Right lung (tissue), 10 donors: ENCODE measurements at places on chromosomes 2 and 18. TPM values are rescaled to one million over a fixed set of nuclear protein-coding genes. Genes with fewer than 3 reads are reported as not detected.

- DNase-seq: peak; percentile 74
Observed at GRCh38 chr2:85949280-85949679, 60.5 kb upstream of the ST3GAL5 start.

The MYL12A gene
- polyA plus RNA-seq: 325 TPM

The GAREM1 gene
- polyA plus RNA-seq: 16.1 TPM

DNA sequence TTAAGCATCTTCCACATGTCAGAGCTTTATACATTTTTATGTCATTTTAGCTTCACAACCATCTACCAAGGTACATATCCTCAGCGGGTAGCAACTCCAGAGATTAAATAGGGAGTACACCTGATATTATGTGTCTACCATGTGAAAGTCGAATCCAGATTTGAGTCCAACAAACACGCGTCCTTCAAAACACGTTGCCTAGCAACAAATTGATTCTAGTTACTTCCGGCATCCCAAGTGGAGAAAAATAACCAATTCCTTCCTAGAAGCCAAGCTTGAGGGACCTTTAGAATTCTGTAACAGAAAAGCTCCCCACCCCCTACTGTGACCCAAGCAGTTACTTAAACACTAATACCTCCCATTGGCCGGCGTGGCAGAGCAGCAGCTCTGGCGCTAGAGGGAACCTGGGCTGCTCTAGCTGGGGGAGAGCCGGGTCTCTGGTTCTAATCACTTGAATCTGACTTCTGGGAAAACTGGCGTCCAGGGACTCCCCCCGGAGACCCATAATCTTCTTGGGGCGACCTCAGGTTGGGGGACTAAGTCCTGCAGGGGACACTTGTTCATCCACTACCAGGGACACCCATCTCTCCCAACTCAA lies at the start of gene ERICH2:
ERICH2 (plus strand) TSS at position 371 of the 598 bp plus-strand sequence. CDS start 304 bp downstream, outside the sequence.
- peak; percentile 75 for DNase-seq

The SLC5A7 gene
- polyA plus RNA-seq: 0.10 TPM

GRCh38 chr2:234341306-234341985 lies 155.4 kb downstream of the ARL4C start:
- DNase-seq: no peak

The TUBB8B gene
- not detected for polyA plus RNA-seq

DNA sequence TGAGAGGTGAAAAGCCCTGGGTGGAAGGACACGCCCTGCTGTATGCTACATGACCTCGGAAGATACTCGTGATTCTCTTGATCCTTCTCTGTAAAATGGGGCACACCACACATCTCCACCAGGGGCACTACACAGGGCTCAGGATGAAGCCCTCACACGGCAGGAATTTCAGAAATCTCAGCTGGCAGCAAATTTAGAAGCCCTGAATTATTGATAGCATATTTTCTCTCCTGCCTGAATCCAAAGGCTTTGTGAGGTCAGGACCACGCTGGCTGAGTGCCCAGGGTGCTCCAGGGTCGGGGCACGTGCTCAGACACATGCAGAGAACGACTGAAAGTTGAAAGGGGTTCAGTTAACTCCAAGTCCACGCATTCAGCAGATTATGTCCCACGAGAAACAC lies 42.1 kb upstream of the GALR1 start:
- peak; percentile 22 for DNase-seq

DNA sequence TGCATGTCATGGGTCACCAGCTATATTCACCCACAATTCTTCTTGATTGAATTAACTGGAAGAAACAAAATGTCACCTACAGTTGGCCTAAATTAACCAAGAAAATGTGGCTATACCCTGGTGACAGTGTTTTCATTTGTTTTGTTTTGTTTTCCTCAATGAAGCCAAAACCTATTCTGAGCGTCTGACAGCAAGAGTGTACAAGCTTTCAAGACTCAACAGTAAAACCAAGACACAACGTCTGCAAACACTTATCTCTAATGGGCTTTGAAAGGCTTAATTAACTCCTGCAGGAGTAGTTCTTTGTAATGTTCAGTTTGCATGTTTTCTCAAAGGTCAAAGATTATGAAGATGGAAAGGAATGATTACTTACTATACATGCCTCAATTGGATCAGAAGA lies 827.6 kb upstream of the KLHL29 start:
- no peak for DNase-seq

The ZC3H15 gene
- 129 TPM for polyA plus RNA-seq

DNA sequence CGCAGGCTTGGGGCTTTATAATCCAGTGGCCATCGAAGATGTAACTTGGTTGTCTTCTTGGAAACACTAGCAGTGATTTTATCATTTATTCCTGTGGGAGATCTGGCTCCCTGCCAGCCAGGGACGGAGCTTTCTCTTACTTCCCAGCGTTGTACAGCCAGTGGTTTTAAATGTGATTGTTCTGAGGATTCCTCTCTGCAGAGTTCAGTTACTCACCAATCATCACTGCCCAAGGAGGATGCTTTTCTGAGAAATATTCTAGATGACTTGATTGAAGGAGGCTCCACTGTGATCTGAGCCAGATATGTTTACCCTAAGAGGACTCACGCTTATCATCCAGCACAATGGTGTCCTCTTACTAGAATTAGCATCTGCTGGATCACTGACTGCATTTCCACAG lies 744.3 kb downstream of the RNF144A start:
- DNase-seq: no peak

The CNDP1 gene
- 0.48 TPM for polyA plus RNA-seq

The SP3 gene
- 143 TPM for polyA plus RNA-seq

- no peak for DNase-seq
Observed at GRCh38 chr2:143682436-143683055, 553.3 kb downstream of the ARHGAP15 start.

DNA sequence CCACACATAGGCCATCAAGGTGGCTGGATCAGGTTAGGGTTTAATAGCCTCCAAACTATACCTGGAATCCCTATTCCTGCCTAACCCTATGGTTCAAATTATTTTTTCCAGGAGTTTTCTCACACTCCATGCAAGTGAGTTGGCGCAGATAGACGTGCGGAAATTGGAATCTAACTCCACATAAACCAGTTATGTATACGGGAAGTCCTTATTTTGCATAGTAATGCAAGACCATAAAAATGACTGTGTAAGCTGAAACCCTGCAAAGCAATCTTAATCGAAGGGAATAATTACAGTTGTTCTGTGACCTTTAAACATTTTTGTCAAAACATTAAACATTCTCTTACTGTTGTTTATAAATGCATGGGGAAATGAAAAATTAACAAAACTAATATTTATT lies 200.1 kb upstream of the SIX2 start:
- DNase-seq: no peak

GRCh38 chr18:71966791-71967190 lies 577.4 kb downstream of the CBLN2 start:
- DNase-seq: no peak

- DNase-seq: no peak
Observed at GRCh38 chr2:31748041-31748440, 167.3 kb upstream of the SRD5A2 start.

The TWSG1 gene
- 87.1 TPM for polyA plus RNA-seq

The RAB6C gene
- polyA plus RNA-seq: 0.62 TPM

The PRSS56 gene
- polyA plus RNA-seq: not detected

DNA sequence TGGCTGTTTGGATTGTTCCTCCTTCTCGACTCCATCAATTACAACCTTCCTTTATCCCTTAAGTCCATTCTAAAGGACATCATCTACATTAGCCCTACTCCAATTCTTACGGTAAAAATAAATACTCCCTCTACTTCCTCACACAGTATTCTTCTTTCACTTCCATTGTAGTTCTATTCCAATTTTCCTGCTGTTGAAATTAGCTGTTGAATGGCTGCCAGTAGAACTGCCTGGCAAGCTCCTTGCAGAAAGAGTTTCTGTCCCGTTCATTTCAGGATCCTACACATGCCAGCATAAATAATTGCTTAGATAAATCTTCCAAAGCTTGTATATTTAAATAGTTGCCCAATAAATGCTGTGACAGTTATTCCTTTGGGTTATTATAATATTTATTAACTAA lies 459.3 kb upstream of the TRIB2 start:
- DNase-seq: no peak

GRCh38 chr2:16239296-16239850 lies 299.0 kb downstream of the MYCN start:
- no peak for DNase-seq

DNA sequence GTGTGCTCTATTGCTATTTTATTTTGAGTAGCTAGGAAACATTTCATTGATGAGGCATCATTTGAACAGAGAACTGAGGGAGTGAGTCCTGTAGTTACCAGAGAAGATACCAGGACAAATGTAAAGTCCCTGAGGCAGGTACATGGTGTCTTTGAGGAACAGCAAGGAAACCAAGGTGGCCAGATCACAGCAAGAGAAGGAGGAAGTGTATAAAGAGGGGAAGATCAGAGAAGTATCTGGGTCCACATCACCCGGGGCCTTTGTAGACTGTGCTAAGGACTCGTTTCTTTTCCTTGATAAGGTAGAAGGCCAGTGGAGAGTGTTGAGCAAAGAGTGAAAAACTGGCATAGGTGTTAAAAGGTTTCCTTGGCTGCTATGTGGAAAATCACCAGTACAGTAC lies 34.8 kb upstream of the PLB1 start:
- DNase-seq: no peak

The ATP6V1B1 gene
- polyA plus RNA-seq: 5.8 TPM

DNA sequence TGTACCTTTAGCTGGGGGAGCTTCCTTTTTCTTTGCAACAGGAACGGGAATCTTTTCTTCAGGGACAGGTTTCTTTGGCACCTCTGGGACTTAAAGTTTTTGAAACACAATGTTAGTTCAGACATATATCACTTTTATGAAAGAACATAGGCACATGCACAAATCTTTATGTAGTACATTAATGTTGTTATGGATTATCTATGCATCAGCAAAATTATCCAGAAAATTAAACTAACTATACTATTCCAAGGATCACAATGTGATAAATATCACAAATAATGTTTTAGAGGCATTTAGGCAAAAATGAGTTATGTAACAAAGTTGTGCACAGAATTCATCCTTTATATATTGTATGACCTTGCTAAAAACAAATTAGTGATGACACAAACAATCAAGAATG lies 117.4 kb downstream of the TTN start:
- no peak for DNase-seq

- no peak for DNase-seq
Observed at GRCh38 chr2:205590759-205591158, 91.5 kb upstream of the NRP2 start.

- no peak for DNase-seq
Observed at GRCh38 chr2:129763966-129764365, 215.5 kb upstream of the RAB6C start.

- no peak for DNase-seq
Observed at GRCh38 chr2:55949211-55949610, 25.6 kb upstream of the EFEMP1 start.

The IL18RAP gene
- polyA plus RNA-seq: 0.68 TPM

- no peak for DNase-seq
Observed at GRCh38 chr2:211426240-211426639, 869.8 kb downstream of the CPS1 start.

GRCh38 chr2:97769308-97769707 lies 55.9 kb downstream of the ZAP70 start:
- no peak for DNase-seq

The IL1R1 gene
- 109 TPM for polyA plus RNA-seq

DNA sequence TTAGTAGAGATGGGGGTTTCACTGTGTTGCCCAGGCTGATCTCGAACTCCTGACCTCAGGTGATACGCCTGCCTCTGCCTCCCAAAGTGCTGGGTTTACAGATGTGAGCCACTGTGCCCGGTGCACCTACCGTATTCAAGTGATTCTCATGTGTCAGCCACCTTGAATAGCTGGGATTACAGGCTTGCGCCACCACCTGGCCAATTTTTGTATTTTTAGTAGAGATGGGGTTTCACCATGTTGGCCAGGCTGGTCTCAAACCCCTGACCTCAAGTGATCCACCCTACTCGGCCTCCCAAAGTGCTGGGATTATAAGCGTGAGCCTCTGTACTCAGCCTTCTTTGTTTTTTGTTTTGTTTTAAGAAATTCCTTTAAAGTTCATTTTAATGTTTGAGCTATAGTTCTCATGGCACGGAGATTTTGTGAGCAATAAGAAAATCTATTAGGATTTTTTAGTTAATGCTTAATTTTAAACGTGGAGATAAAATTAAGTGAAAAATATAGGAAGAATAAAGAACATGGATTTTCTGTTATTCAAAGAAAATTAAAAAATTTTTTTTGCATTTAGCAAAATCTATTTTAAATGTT lies 242.6 kb downstream of the PHLPP1 start:
- no peak for DNase-seq

The REG3G gene
- polyA plus RNA-seq: not detected

The ACKR3 gene
- 38.1 TPM for polyA plus RNA-seq

The EHBP1 gene
- polyA plus RNA-seq: 48.4 TPM

DNA sequence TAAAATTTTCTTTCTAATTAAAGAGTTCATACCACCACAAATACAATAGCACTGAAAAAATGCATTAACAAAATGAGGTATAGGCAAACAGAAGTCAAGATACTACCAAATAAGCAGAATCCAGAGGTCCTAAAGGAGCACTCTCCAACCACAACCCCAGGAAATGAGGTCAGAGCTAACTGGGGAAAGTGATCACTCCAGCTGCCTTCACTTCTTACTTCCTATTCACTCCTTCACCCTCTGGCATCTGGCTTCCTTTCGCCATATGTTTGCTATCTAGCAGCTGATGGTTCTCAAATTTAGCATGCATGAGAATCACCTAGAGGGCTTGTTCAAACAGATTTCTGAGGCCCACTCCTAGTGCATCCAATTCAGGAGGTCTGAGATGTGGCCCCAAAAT lies 212.6 kb upstream of the ACVR2A start:
- no peak for DNase-seq

The CD28 gene
- 3.1 TPM for polyA plus RNA-seq

The EFHD1 gene
- polyA plus RNA-seq: 15.1 TPM

GRCh38 chr18:21057112-21057511 lies 54.5 kb downstream of the ROCK1 start:
- no peak for DNase-seq

The AOX1 gene
- 8.3 TPM for polyA plus RNA-seq

The DYTN gene
- polyA plus RNA-seq: not detected

GRCh38 chr2:2636813-2637212 lies 305.7 kb upstream of the MYT1L start:
- no peak for DNase-seq

GRCh38 chr2:139078376-139078775 lies 298.2 kb upstream of the NXPH2 start:
- no peak for DNase-seq

- no peak for DNase-seq
Observed at GRCh38 chr18:78303519-78304191, 676.0 kb upstream of the SALL3 start.

The LRP2 gene
- polyA plus RNA-seq: 2.9 TPM

GRCh38 chr2:96548558-96549465 lies 12.3 kb downstream of the ARID5A start:
- DNase-seq: no peak

GRCh38 chr2:81979086-81979485 lies 1674.5 kb upstream of the LRRTM1 start:
- DNase-seq: no peak

GRCh38 chr18:2569338-2570207 lies 1.7 kb downstream of the METTL4 start:
- no peak for DNase-seq

The TBR1 gene
- polyA plus RNA-seq: not detected

DNA sequence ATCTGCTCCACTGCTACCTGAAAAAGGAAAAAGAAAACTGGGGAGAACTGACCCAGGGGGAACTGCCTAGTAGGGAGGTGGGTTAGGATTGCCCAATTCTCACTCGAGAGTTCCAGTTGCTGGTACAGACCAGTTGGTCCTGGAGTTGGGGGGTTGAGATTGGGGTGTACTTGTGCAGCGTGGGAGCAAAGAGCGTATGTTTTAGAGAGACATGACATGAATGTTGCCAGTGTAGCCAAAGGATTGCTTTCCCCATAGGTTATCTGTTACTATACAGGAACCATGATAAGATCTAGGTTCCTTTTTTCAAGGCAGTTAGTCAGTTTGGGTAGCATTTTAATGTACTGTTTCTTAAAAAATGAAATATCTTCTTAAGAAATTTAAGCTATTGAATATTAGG lies 68.6 kb downstream of the APLF start:
- no peak for DNase-seq
